Stimulated activated CD8-positive, alpha-beta memory T cell treated with anti-CD3 and anti-CD28 coated beads, Interleukin-15, amount 100 ng/mL, for 1 hour (primary cell): ENCODE measurements at places on chromosomes 2 and 18.

GRCh38 chr2:96537066-96537733 lies 648 bp downstream of the ARID5A start:
- peak; percentile 73 for DNase-seq

- DNase-seq: no peak
Measured at GRCh38 chr2:13676269-13676668, 956.2 kb upstream of the LRATD1 start.

- DNase-seq: no peak
Measured at GRCh38 chr2:162890690-162891311, 52.2 kb upstream of the KCNH7 start.

DNA sequence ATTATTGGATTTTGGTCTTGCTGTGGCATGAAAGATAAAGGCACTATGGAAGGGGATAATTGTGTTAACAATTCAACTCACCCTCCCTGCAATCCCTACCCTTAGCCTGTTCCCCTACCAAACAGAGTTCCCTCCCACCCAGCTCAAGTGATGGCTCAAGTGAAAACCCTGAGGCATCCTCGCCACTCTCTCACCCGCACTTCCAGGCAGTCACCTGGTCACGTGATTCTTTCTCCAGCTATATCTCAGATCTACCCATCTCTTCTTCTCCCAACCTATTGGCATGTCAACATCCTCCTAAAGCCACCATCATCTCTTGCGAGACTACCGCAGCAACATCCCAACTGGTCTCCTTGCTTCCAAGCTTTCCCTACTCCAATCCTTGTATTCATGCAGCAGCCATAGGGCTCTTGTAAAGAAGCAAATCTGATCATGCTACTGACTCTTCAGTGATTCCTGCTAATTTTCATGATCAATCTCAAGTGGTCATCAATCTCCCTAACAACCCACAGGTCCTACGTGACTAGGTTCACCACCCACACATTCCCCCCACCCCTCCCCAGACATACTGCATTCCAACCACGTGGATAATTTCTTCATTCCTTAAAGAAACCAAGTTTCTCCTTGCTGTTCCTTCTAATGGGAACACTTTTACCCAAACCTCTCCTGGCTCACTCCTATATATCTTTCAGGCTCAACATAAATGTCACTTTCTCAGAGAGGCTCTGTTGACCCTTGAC lies 66.7 kb downstream of the MBD2 start:
- DNase-seq: no peak

GRCh38 chr18:55500316-55501086 lies 87.5 kb downstream of the TCF4 start:
- no peak for DNase-seq

DNA sequence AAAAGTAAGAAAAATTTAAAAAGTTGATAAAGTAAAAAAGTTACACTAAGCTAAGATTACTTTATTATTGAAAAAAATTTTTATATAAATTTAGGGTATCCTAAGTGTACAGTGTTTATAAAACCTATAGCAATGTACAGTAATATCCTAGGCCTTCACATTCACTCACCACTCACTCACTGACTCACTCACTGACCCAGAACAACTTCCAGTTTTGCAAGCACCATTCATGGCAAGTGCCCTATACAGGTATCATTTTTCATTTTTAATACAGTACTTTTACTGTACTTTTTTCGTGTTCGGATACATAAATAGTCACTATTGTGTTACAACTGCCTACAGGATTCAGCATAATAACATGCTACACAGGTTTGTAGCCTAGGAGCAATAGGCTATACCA lies 8.9 kb upstream of the THUMPD2 start:
- no peak for DNase-seq

- DNase-seq: no peak
Measured at GRCh38 chr2:165990846-165991245, 37.3 kb upstream of the TTC21B start.

- DNase-seq: no peak
Measured at GRCh38 chr2:29917781-29918180, 3.6 kb downstream of the ALK start.

- no peak for DNase-seq
Measured at GRCh38 chr18:59344996-59345395, 14.1 kb downstream of the LMAN1 start.

- DNase-seq: no peak
Measured at GRCh38 chr2:187360286-187360685, 87.8 kb downstream of the CALCRL start.

- no peak for DNase-seq
Measured at GRCh38 chr2:178891959-178892485, 84.8 kb upstream of the TTN start.

GRCh38 chr2:182585001-182585400 lies 131.1 kb upstream of the DNAJC10 start:
- no peak for DNase-seq

DNA sequence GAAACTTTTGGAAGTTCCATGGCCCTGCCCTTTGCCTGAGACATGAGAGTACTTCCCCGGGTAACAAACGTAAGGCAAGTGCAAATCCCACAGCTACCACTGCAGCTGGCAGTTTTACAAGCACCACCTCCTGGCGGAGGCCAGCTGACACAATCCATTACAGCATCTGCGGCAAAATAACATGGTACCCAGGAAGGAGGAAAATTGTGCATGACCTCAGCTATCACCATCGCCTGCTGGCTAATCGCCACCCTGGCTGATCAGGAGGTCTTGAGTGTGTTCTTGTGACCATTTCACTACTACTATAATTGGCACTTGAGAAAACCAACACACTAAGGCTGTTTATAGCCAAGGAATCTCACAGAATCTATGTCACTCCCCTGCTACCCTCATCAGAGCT lies 71.7 kb upstream of the SERPINE2 start:
- no peak for DNase-seq

DNA sequence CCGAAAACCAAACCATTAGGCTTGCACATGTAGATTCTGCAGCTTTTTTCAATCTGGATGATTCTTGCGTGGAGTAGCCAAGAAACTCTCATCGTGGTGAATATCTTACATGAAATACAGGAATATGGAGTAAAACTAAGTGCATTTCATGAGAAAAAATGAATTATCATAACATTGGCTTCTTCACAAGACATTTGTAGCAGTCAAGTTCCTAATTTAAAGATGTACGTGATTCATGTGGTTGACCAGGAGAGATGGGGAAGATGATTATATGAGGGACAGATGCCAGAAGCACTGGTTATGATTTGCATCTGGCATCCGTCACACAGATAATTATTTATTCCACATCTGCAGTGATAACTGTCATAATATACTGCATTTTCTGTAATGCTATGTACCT lies 90.4 kb downstream of the ANTXR1 start:
- DNase-seq: no peak

DNA sequence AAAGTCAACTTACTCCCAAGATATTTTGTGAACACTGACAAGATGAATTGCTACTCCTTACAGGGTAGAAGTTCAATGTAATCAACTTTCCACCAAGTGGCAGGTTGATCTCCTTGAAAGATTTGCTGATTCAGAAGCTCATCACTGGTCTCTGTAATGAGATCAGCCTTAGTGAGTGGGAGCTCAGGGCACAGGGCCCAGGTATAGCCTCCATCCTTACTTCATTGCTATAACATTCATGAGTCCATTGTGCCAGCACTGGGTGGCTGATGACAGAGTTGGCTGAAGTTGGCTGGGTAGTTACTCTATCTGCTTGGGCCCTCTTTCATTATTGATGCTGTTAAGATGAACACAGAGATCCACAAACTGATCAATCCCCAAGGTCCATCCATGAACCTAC lies 379.0 kb downstream of the IRS1 start:
- DNase-seq: no peak

DNA sequence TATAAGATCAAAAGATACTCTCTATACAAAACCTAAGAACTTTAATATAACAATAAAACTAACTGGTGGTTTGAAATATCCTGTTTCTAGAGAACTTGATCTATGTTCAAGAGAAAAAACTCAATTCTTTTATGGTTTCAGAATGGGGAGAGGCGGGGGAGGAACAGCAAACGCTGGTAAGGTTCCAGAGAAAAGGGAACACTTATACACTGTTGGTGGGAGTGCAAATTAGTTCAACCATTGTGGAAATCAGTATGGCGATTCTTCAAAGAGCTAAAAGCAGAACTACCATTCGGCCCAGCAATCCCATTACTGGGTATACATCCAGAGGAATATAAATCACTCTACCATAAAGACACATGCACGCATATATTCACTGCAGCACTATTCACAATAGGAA lies 17.2 kb downstream of the FAM98A start:
- DNase-seq: no peak

DNA sequence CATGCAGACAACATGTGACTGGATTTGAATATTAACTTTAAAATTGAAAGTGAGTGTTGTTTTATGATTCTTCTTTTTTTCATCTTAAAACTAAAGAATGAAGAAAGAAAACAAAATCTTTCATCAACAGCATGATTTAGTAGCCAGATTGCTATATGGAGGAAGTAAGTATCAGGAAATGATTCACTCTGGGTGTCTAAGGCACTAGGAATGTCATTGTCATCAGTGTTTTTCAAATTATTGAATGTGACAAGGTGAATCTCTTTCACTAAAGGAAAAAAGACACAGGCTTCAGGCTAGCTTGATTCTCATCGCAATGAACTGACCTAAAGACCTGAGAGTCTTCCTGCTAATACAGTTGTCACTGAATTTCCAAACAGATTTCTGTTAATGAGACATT lies 430.1 kb downstream of the FBXO15 start:
- no peak for DNase-seq

- no peak for DNase-seq
Measured at GRCh38 chr18:74579496-74580065, 18.1 kb upstream of the ZNF407 start.

GRCh38 chr18:27959101-27959500 lies 217.8 kb downstream of the CDH2 start:
- no peak for DNase-seq

DNA sequence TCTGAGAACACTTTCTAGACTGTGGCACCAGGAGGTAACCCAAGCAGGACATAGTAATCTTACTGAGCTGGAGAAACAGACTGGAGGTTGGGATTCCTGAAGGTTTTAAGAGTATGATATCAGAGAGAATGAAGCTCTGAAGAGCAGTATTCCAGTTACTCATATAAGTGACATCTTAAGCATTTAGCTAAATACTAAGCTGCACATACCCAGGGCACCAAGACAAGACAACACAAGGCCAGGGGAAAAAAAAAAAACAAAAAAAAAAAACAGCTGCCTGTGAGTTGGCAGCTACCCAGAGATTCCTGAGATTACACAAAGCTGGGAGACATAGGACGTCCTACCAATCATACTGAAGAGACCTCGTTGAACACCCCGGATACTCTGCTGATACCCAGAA lies 175.8 kb downstream of the SRBD1 start:
- no peak for DNase-seq

DNA sequence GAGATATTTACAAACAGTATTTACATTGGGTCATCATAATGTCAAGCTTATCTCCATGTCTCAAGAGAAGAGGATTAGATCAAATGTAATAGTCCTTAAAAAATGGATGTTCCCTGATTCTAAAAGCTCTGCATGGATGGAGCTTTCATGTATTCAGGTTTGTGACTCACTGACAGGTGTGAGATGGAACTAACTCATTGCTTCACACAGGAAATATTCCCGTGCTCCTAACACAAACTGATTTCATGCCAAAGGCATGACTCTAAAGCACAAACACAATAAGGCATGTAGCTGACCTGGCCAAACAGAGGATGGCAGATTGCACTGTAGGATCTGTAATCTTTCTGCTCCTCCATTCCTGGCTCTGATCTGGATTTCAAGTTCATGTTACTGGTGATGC lies 110.0 kb downstream of the ALK start:
- DNase-seq: no peak

DNA sequence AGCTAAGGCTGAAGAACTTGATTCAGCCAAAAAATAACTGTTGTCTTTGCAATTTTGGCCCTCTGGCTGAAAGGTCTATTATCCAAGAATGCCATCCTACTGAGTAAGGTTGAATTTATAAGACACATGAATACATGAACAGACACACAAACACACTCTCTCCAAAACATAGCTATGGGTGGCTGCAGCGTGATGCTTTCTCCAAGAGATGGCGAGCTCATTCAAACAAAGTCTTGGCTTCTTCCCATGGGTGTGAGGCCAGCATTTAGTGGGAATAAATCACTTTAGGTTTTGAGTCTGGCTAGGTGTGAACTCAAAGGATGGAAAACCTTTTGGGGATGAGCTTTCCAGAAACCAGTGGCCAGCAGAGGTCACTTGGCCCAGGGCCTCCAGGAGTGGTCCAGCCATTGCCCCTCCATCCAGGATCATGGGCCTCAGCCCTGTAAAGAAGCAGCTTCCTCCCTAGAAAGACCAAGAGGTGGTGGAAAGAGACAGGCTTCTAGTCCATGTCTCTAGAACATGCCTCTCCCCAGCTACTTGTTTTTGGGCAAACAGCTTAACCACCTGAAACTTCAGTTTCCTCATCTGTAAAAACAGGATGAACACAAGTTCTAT lies 11.0 kb upstream of the OSR1 start:
- no peak for DNase-seq

- no peak for DNase-seq
Measured at GRCh38 chr2:63023444-63023843, 27.2 kb upstream of the OTX1 start.

GRCh38 chr2:204453730-204454167 lies 91.5 kb upstream of the PARD3B start:
- DNase-seq: no peak

DNA sequence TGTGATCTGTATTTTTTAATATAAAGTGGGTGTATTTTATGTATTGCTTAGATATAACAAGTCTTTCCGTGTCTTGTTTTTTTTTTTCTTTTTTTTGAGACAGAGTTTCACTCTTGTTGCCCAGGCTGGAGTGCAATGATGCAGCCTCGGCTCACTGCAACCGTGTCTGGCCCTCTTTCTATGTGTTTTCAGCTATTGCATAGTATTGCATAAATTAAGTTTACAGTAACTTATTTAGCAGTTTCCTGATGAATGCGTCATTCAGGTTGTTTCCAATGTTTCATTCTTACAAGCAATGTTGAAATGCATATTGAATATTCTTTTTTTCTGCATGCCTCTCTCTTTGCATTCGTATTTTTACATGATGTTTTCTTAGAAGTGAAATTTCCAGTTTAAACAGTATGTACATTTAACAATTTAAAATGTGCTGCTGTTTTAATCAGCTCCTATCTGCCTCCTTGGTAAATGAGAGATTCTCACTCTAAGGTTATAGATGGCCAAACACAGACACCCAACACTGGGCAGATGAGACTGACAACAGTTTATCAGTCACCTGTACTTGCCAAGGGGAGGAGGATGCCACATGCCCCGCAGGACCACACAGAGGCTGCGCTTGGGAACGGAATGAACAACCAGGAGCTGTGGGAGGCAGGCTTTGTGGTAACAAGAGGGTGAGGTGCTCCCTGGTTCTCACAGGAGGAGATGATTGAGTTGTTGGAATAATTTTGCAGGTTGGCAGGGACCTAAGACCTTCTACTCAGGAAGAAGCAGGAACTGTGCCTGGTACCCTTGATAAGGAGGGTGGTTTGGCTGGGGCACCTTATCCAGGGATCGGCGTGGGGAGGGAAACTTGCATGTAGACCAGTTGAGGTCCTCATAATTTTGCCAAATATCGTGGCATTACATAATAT lies 7.5 kb downstream of the SLC9A4 start:
- no peak for DNase-seq
